ENCODE measurements at places on chromosomes 11 and 22.

DNA sequence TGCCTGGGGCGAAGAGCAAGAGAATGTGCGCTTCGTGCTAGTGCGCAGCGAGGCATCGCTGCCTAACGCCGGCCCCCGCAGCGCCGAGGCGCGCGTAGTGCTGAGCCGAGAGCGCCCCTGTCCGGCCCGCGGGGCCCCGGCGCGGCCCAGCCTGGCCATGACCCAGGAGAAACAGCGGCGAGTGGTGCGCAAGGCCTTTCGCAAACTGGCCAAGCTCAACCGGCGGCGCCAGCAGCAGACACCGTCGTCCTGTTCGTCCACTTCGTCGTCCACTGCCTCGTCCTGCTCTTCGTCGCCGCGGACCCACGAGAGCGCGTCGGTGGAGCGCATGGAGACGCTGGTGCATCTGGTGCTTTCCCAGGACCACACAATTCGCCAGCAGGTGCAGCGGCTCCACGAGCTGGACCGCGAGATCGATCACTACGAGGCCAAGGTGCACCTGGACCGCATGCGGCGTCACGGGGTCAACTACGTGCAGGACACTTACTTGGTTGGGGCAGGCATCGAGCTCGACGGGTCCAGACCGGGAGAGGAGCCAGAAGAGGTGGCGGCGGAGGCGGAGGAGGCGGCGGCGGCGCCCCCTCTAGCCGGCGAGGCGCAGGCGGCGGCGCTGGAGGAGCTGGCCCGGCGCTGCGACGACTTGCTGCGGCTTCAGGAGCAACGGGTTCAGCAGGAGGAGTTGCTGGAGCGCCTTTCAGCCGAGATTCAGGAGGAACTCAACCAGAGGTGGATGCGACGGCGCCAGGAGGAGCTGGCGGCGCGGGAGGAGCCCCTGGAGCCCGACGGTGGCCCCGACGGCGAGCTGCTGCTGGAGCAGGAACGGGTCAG is 1.0 kb downstream of the RASSF10 start:
- no peak for DNase-seq

DNA sequence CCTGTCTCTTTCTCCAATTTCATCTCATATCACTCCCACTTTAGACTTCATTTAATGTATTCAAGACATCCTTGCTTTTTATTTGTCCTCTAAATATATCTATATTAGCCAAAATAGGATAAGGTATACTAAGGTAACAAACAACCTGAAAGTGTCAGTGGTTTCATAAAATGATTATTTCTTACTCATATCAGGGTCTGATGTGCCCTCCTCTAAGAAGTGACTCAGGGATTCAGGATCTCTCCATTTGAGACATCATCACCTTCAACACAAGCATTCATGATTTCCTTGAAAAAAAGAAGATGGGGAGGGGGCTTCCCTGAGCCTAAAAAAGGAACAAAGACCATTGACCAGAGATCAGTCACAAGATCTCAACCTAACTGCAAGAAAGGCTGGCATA is 131.4 kb upstream of the POU2AF2 start:
- no peak for DNase-seq

DNA sequence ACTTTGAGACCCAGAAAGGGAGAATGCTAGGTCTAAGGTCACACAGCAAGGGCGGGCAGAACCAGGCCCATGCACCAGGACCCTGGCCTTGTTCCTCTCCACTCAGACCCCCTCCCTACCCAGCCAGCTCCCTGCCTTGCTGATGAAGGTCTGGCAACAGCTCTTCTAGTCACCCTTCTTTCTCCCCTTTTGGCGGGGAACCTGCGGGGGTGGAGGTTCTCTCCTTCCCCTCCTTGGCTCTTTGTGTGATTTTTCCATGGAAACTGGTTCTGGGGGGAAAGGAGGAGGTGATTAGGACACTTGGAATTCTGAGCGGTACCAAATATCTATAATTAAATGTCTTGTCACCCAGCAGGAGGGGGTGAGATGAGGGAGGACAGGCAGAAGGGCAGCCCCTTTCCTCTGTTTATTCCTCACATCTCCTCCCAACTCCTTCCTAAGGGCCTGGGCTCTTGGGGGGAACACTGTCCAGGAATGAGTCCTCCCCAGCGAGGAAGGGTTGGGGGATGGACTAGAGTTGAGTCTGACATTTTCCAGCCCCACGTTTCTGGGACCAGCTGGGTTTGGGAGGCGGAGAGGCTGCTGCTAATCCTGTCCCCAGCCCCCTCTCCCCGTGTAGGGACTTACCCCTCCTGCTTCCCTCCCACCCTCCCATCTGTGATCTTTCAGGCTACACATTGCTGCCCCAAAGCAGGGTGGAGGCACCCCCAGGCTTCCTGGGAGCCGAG is 7.4 kb downstream of the ARHGEF17 start:
- no peak for DNase-seq

- no peak for DNase-seq
These were observed 45.0 kb upstream of the NNMT start for GRCh38 chr11:114250993-114251814.

GRCh38 chr11:416051-416756 is 1.4 kb upstream of the SIGIRR start:
- DNase-seq = no peak

DNA sequence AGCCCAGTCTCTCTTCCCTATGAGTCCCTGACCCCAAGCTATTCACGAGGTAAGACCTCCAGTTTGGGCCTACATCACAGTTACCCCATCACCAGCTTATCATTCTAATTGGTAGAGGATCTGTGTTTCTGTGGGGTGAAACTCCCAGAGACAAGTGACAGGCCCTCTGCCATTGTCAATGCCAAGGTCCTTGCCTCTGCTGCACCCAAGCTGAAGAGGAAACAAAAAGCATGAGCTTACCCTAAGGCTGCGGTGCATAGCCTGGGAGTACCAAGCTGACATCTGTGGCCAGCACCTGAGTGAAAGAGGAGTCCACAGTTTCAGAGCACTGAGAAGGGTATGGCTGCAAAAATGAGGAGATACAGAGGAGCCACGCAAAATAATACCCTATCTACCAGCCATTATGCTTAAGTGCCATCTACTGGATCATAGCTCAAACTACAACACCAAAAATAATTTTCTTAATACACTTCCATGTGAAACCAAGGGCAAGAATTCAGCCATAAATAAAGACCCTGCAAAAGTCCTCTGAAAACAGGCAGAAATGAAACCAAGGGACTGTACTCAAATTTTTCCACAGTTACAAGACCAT is 62.3 kb upstream of the ANO5 start:
- DNase-seq = no peak

DNA sequence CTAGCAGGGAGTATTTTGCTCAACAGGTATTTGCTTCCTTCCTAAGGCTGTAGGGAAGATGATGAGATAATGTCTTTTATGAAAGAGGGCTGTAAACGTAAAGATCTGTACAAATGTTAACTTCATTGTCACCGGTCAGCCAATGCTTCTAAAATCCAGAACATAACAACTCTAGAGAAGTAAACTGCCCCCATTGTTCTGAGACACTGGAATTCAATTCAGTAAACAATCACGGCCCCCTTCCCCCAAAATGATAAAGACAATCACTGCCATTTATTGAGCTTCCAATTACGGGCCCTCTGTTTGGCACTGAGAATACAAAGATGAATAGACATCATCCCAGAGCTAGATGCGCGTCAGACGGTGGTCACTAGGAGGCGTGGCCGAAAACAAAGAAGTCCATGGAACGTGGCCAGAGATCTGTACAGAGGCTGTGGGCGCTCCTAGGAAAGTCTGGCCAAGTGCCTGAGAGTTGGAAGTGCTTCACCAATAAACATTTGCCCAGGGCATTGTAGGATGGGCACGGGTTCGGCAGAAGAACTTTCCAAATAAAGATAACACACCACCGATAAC is 576 bp downstream of the TMEM258 start:
- no peak for DNase-seq

DNA sequence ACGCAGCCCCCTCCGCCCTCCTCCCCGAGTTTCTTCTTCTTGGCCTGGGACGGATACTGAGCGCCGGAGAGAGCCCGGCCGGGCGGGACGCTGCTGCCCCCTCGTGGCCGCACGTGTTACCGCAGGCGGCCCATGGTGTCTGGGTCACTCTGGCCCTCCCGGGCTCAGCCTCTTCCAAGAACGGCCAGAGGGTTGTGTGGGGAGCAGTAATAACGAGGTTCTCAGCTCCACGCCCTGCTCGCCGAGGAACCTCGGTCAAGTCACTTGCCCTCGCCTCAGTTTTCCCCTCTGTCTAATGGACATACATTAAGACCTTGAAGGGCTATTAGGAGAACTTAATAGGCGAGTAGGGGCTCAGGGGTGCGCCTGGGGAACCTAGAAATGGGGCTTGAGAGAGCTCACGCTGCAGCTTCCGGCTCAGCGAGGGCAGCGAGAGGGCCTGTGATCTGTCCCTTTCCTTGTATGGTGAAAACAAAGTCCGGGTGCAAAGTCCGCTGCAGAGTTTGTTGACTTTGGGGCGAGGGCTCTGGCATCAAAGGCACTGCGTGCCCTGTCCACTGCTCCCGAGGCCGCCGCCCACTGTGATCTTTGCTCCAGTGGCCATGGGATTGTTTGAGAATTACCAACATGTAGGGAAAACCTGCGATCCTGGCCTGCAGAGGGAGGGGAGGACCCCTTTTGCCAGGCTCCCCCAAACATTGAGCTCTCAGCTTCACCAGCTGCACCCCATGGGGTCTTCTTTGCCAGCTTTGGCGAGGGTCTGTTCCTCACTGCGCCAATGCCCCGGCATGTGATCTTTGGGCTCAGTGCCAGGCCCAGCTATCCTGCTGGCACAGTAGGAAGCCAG is 14.4 kb upstream of the LRP5 start:
- peak; percentile 11 for DNase-seq

GRCh38 chr22:36491155-36491554 is 9.7 kb upstream of the TXN2 start:
- no peak for DNase-seq

GRCh38 chr11:6472934-6473333 is 807 bp downstream of the TRIM3 start:
- no peak for DNase-seq

DNA sequence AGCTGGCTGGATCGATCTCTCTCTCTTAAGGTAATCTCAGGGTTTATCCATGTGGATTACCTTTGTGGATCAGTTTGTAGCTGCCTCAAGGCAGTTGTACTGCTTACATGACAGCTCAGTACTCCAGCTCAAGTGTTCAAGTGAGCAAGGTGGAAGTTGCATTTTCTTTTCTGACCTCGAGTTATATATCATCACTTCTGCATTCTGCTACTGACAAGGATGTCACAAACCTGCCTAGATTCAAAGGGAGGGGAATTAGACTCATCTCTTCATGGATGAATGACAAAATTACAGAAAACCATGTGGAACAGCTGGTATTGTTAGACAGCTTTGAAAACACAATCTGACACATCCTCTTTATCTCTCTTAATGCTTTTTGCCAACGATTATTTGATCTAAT is 6.1 kb upstream of the TCN2 start:
- DNase-seq = no peak

- no peak for DNase-seq
These were observed 315.3 kb upstream of the LUZP2 start for GRCh38 chr11:24181395-24182047.

GRCh38 chr11:18173225-18173866 is 709 bp downstream of the MRGPRX4 start:
- DNase-seq = no peak

DNA sequence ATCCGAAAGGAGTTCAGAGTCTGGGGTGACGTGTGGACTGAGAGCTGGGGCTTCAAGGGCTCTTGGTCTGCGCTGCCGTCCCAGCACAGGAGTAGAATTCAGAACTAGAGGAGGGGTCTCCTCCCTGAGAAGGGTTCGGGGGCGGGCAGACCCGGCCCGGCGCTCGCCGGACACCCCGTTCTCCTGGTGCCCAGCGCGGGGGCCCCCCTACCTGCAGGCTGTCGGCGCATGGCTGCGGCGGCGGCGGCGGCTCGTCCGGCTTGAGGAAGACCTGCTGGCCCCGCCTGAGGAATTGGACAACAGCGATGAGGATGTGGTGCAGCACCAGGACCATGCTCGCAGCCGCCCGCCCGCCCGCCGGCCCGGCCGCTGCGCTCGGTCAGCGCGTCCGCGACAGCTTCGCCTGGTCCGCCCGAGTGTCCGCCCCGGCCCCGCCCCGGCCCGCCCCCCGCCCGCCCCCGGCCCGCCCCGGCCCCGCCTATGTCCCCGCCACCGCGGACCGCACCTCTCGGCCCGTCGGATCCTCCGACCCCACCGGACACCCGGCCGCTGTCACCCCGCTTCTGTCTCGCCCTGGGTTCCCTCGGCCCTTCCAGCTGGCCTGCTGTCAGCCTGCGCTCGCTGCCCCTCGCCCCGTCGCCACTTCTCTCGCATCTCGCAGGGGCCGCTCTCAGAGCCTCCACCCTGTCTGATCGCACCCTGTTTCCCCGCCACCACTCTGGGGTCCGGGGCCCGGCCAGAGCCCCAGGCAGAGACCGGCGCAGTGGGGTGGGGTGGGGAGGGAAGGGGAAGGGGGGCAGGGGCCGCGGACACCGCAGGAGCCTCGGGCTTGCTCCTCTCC is 32.0 kb downstream of the PDE2A start:
- DNase-seq = peak; percentile 9

Data from keratinocyte (primary cell).